ENCODE measurements at places on chromosomes 5 and 9. TPM values are rescaled to one million over a fixed set of nuclear protein-coding genes. Genes with fewer than 3 reads are reported as not detected.
A peak's percentile ranks its signal among the peaks of the same experiment; 100 is the strongest.

Gene NFIL3
- 29.4 TPM for total RNA-seq

Gene GOLGA1
- 11.9 TPM for total RNA-seq

Gene SLCO6A1
- total RNA-seq: not detected

Gene ORM2
- total RNA-seq: not detected

Gene TRAF2
- total RNA-seq: 6.6 TPM

Gene FLT4
- total RNA-seq: under 0.01 TPM

Gene KIF24
- 2.5 TPM for total RNA-seq

Gene MPDZ
- 39.3 TPM for total RNA-seq

Gene SLC4A9
- total RNA-seq: not detected

Gene TRIM36
- total RNA-seq: 0.18 TPM

Gene SGTB
- total RNA-seq: 25.6 TPM

Gene PLAC8L1
- total RNA-seq: not detected

Gene ELAVL2
- total RNA-seq: 0.28 TPM

Gene FBLL1
- total RNA-seq: 0.18 TPM

DNA sequence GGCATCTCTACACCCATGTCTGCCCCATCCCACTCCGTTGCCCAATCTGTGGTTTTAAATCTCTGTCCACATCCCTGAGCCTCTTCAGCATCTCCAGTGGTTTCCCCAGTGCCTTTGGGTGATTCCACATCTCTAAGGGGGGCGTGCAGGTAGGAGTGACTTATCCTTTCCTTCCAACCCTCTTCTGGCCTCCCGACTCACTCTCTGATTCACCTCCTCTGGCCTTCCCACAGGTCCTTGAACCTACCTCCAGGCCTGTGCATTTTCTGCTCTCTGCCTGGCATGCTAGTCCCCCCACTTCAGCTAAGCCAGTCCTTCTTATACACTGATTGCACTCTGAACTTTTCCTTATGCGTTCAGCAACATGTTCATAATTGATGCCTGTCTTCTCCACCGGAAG lies 99.0 kb downstream of the RALGPS1 start:
- DNase-seq: no peak

DNA sequence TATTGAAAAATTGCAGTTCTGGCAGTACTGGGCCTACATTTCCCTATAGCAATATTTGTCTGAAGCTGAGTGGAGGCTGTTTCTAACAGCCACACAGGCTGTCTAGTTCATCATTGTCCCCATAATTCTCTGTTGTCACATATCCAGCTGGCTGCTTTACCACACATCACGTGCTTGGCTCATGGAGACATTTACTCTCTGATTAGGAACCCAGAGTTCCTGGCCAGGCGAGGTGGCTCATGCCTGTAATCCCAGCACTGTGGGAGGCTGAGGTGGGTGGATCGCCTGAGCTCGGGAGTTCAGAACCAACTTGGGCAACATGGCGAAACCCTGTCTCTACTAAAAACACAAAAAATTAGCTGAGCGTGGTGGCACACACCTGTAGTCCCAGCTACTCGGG lies 81.4 kb downstream of the PGM5 start:
- no peak for DNase-seq

DNA sequence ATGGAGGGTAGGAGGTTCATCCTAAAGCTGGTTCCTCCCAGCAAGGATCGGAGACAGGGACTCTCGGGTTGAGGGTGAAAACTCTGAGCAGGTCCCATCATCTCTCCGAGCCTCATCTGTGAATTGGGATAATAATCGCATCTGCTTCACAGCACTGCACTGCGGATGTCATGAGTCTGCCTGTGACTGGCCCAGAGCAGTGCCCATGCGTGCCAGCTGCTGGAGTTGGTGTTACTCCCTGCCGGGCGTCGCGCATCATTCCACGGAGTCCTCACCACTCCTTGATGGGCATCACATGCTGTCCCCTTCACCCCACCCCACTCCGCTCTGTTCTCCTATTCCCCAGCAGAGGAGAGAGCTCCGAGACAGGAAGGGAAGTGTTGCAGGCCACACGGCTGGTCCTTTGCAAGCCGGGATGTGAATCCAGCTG lies 35.1 kb upstream of the ORM1 start:
- DNase-seq: no peak

DNA sequence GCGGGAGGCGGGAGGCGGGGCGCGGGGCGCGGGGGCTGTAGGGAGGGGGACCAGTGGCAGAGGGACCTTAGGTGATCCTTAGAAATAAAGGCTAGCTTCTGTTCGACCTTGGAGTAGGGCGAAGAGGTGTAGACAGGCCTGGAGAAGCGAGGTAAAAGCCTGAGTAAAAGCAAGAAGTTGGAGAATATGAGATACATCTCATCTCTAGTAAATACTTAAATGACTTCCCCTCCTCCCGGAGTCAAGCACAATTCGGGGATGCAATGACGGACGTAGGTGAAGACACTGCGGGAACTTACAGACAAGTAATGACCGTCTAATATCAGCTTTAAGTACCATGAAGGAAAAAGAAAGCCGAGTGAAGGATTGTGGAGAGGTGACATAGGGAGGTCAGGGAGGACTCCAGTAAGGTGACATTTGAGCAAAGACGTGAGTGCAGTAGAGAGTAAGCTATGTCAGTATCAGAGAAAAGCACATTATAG lies 466 bp downstream of the SMC2 start:
- no peak for DNase-seq

DNA sequence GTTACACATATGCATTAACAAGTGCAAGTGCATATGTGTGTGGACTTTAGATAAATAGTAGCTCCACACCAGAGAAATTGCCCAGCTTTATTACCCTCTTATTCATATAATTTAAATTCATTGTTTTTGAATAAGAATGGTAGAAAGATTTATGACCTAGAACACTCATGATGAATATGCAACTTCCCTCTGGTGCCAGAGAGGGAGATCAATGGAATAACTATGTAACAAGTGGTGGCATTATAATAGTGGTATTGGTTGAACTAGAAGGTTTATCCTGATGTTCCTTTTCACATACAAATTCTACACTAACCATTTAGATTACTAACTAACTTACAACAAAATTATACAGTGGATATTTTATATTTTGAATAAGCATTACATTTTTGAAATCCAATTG lies 607.4 kb downstream of the CDH12 start:
- no peak for DNase-seq

- no peak for DNase-seq
Measured at GRCh38 chr9:89853931-89854330, 249.1 kb downstream of the GADD45G start.

- peak; percentile 11 for DNase-seq
Measured at GRCh38 chr5:1118231-1118698, 6.4 kb upstream of the SLC12A7 start.

- DNase-seq: no peak
Measured at GRCh38 chr5:180054226-180054625, 17.3 kb downstream of the RNF130 start.

DNA sequence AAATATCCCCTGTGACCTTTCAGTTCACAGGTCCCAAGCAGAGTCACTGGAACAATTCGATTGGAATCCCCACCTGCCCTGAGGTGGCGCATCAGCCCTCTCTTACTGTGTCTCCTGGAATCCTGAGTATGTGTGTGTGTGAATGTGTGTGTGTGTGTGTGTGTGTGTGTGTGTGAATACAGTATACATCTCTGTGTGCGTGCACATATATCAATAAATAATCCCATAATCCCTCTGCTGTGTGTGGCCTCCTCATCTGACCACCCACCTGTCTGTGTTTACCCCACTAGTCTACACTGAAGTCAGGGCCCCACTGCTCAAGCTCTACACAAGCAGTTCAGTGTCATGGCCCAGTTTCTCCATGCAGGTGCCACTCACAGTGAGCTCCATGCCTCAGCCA lies 187.4 kb downstream of the ERCC6L2 start:
- no peak for DNase-seq

- DNase-seq: peak; percentile 70
Measured at GRCh38 chr9:14119694-14120514, 194.0 kb downstream of the NFIB start.

GRCh38 chr5:17343675-17344074 lies 126.2 kb downstream of the BASP1 start:
- DNase-seq: peak; percentile 92

DNA sequence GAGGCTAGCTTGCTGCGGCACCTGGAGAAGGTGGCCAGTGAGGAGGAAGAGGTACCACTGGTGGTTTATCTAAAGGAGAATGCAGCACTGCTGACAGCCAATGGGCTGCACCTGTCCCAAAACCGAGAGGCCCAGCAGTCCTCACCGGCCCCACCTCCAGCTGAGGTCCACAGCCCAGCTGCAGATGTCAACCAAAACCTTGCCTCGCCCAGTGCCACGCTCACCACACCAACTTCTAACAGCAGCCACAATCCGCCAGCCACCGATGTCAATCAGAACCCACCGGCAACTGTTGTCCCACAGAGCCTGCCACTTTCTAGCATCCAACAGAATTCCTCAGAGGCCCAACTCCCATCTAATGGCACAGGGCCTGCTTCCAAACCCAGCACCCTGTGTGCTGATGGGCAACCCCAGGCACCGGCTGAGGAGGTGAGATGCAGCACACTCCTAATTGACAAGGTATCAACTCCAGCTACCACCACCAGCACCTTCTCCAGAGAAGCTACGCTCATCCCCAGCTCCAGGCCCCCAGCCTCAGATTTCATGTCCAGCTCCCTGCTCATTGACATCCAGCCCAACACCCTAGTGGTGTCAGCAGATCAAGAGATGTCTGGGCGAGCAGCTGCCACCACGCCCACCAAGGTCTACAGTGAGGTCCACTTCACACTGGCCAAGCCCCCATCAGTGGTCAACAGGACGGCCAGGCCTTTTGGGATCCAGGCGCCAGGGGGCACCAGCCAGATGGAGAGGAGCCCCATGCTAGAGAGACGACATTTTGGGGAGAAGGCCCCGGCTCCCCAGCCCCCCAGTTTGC lies 8.0 kb downstream of the SYNPO start:
- DNase-seq: no peak

- DNase-seq: no peak
Measured at GRCh38 chr9:114494776-114495569, 10.3 kb downstream of the WHRN start.

- peak; percentile 85 for DNase-seq
Measured at GRCh38 chr9:35962126-35962906, 4.4 kb upstream of the OR2S2 start.

- DNase-seq: peak; percentile 83
Measured at GRCh38 chr5:156201788-156202403, 125.1 kb upstream of the SGCD start.

GRCh38 chr5:153237671-153238332 lies 252.7 kb upstream of the GRIA1 start:
- DNase-seq: no peak

- DNase-seq: peak; percentile 39
Measured at GRCh38 chr9:113516840-113517577, 53.5 kb downstream of the RGS3 start.

DNA sequence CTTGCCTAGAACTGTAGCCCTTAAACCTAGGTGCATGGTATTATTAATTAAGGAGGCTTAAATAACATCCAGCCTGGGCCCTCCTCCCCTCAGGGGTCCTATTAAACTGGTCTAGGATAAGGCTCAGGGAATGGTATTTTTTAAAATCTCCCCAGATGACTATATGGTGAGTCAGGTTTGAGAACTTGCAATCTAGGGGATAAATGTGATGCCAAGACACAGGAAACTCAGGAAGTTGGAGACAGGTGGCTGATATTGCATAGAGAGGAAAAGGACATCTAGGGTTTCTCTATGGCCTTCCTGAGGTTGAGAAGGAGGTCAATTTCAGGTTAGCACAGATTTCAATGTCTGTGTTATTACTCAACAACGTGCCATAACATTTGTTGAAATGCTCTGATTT lies 581.0 kb downstream of the TLE1 start:
- peak; percentile 46 for DNase-seq

GRCh38 chr5:17265041-17265440 lies 47.6 kb downstream of the BASP1 start:
- DNase-seq: no peak

- no peak for DNase-seq
Measured at GRCh38 chr5:180974612-180975315, 13.9 kb upstream of the BTNL3 start.

DNA sequence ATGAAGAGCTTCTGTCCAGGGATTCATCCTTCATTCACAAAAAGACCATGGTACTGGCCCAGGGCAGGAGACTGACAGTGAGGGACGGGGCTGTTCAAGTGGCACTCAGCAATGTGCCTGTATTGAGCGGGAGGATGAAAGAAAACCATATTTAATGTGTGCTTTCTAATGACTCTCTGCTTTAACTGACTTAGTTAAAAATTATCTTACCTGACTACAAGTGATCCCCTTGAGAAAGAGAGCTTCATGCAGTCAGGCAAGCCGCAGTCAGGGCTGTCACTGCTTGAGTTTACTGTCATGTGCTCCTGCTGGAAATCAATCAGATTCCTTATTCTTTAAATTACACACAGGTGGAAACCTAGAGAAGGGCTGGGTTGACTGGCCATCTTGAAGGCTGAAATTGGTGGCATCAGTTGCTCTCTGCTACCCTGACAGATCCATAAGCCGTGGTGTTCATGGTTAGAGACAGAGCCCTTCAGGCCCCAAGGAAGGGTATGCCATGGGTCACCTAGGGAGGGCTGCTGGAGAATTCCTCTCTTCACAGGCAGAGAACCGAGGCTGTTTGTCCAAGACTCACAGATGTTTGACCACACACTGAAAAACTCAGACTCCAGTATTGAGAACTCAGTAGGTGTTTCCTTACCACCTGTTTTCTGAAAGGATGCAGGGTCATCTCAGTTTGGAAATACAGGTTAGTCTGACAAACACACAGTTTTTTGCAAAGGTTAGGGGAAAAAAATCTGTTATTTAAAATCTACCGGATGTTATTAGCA lies 70.9 kb downstream of the TRIO start:
- no peak for DNase-seq

DNA sequence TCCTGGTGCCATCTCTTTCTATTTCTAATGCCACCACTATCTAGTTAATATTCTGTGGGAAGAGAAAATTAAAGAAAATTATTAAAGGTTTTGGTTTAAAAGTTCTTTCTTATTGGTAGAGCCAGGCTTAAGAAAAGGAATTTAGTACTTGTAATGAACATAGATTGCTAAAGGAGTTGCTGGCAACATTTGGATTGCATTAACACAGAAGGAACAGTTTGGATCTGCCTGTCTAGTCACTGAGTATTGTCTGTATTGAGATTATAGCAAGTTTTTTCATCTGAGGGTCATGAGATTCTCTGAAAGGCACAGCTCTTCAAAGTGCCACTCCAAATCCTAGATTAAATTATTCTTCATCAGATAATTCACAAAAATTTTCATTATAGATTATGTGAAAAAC lies 32.0 kb downstream of the FSD1L start:
- no peak for DNase-seq

- DNase-seq: no peak
Measured at GRCh38 chr5:113384782-113385285, 50.0 kb downstream of the TSSK1B start.

DNA sequence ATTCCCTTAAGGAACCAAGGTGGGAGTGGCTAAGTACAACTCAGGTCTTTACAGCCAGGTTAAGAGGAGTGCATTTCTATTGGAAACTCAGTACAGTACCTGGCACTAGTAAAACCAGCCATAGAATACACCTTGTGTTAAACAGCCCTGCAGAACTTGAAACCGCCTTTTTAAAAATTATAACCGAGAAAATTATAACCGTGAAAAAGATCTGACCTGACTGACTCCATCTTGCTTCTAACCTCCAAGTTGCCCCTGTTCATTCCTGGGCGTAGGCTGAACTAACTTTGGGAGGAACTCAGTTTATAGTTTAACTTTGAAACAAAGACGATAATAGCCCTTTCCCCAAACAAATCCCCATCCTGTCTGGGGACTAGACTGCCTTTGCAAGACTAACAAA lies 132.3 kb downstream of the SUSD1 start:
- no peak for DNase-seq

GRCh38 chr5:88401686-88402085 lies 133.0 kb upstream of the TMEM161B start:
- DNase-seq: no peak

- DNase-seq: peak; percentile 94
Measured at GRCh38 chr5:59193616-59194319, 610.9 kb downstream of the RAB3C start.
